ENCODE measurements at places on chromosomes 5 and 9.

- no peak for DNase-seq
These were observed 10.3 kb downstream of the TRIM32 start for GRCh38 chr9:116697362-116697761.

GRCh38 chr5:160961038-160961437 is 109.0 kb upstream of the ATP10B start:
- DNase-seq, result no peak

DNA sequence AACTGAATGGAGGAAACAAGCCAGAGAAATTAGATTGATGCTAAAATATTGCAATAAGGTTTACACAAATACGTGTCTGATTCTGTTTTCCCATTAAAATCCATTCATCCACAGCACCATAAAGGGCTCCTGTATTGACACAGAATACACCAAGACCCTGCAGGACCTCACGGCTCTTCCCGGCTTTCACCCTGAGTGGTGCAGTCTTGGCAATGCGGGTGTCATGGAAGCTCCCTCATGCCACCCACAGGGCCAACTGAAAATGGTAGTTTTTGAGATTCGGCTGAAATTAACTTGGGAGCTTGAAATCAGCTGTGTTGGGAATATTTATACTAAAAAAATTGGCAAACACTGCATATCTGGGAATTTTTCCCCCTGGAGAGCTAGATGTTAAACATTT is 17.3 kb upstream of the EXOC3 start:
- no peak for DNase-seq

- no peak for DNase-seq
These were observed 65.6 kb downstream of the GPR21 start for GRCh38 chr9:123099042-123099441.

- no peak for DNase-seq
These were observed 36.9 kb downstream of the PCSK5 start for GRCh38 chr9:75927356-75927755.

- no peak for DNase-seq
These were observed 2387.6 kb upstream of the WWC1 start for GRCh38 chr5:165903835-165904234.

GRCh38 chr5:143448518-143448917 is 45.0 kb upstream of the NR3C1 start:
- peak; percentile 37 for DNase-seq

DNA sequence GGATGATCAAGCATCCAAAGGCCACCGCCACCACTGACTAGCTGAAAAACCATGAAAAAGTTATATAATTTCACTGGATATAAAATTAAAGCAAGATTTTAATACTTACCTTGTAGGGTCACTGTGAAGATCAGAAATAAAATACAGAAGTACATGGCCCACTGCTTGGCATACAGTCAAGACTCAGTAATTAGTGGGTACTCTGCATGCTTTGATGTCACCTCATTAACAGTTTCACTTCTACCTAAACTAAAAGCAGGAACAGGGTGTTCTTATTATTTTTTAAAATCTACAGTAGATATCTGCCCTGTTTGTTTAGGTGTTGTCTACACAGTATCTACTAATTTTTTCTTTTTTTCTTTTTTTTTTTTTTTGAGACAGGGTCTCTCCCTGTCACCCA is 66.4 kb downstream of the NFIB start:
- no peak for DNase-seq

DNA sequence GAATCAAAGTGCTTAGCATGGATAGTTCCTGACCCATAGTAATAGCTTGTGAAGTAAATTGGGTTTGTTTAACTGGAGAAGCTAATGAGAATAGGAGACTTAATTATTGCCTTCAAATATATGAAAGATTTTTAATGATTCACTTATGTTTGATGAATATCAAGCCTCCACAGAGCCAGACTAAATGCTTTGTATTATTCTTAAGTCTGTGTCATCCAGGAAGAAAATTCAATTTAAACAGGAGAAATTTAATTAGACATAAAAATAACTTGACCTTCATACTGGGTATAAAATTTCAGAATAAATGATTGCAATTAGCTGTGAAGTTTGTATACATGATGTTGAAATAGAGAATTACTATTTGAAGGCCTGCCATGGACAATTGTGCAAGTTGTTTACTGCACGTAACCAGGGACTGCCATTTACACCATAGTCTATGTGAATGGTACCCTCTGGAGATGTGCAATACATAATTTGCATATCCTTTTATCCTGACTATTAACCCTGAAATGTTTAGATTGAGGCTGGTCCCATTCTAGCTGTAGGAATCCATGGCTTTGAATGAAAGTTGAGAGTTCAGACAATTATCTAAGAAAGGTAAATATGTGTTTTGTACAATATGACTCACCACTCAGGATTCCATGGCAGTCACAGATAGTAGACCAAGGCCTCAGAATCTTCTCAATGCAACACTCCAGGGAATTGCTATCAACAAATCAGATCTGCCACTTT is 133.5 kb upstream of the IL12B start:
- DNase-seq, result no peak

- no peak for DNase-seq
These were observed 7.4 kb downstream of the NPM1 start for GRCh38 chr5:171395042-171395441.

GRCh38 chr5:123429221-123429954 is 6.2 kb upstream of the CEP120 start:
- DNase-seq, result no peak

DNA sequence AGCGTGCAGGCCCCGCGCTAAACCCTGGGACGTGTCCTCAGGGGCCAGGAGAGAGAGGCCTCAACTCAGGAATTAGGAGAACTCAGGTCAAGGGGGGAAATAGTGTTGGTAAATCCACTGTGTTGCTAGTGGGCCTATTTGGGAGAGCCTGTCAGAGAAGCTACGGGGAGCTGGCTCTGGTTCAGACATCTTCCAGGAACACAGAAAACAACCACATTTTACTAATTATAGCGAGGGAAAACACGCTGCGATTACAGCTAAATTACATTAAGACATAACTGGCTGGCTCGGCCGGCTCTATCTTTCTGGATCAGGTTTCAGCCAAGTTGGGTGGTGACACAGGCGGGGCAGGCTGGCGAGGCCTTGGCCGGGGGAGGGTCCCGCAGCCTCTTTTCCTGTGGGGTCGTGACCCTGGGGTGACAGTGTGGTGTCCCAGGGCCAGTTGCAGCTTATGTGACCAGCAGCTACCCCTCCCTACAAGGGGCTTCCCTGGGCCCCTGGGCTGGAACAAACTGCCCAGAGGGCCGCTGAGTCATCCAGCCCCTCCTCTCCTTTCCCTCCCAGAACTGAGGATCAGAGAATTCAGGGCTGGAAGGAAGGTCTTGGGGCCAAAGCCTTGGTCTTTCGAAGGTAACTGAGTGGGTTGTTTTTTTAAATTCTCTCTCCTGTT is 75.1 kb downstream of the FGF18 start:
- DNase-seq, result no peak

DNA sequence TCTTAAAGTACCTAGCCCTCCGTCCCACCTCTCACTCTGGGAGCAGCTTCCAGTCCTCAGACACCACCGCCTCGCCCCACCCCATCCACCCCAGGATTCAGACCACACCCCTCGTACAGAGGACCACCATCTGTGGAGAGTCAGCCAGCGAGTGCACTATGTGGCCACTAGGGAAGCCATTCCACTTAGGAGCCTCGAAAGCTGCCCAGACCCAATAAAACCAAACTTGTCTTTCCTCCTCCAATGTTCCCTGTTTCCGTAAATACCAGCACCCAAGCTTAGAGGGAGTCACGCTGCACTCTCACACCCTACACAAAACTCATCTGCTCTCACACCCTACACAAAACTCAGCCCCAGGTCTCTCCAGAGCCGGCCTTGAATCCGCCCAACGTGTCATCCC is 1.9 kb downstream of the GCNT4 start:
- DNase-seq, result no peak

DNA sequence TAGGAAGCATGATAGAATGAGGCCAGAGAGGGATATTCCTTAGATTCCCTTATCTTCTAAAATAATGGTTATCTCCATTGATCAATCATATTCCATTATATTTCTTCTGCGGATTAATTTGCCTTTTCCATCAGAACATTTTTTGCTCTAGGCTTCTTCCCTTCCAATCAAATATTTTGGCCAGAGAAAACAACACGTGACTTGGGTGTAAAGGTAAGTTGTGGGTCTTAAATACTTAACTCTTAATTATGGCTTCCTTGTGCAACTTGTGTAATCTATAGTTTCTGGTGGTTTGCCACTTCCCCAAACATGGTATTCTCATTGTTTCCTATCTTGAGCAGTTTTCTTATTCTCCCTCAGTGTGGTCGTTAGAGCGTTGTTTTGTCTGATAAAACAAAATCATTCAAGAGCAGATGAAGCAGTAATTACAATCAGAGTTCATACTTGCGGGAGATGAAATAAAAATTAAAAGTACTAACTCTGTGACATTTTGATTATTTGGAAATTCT is 889.3 kb downstream of the MAT2B start:
- no peak for DNase-seq

DNA sequence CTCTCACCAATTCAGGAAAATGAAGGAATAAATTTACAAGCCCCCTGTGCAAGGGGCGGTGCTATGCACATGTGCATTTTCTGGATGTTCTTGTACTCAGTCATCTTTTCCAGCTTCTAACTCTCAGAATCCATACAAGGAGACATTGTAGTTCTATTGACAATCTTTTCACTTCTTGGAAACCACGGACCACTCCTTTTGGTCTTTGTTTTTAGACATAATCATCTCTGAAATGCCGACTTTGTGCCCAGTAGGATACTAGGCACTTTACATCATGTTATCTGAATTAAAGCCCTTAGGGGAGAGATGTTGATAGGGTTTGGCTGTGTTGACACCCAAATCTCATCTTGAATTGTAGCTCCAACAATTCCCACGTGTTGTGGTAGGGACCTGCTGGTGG is 322.6 kb upstream of the WWC1 start:
- DNase-seq, result no peak

GRCh38 chr9:105067895-105068580 is 140.1 kb upstream of the ABCA1 start:
- DNase-seq, result no peak

DNA sequence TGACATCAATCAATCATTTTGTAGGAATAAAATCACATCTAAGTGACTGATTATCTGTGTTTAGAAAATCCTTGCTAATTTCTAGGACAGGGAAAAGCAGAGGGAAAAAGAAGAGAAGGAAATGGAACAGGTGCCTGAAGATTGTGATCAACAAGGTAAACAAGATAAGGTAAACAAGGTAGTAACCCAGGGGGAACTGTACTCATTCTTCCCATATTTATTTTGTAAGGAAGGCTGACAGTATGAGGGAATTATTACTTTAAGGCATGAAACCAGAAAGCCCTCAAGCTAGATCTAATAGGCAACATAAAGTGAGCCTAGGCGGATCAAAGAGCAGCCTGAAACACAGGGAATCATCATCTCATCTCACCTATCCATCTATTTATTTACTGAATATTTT is 231.1 kb downstream of the MLLT3 start:
- no peak for DNase-seq

DNA sequence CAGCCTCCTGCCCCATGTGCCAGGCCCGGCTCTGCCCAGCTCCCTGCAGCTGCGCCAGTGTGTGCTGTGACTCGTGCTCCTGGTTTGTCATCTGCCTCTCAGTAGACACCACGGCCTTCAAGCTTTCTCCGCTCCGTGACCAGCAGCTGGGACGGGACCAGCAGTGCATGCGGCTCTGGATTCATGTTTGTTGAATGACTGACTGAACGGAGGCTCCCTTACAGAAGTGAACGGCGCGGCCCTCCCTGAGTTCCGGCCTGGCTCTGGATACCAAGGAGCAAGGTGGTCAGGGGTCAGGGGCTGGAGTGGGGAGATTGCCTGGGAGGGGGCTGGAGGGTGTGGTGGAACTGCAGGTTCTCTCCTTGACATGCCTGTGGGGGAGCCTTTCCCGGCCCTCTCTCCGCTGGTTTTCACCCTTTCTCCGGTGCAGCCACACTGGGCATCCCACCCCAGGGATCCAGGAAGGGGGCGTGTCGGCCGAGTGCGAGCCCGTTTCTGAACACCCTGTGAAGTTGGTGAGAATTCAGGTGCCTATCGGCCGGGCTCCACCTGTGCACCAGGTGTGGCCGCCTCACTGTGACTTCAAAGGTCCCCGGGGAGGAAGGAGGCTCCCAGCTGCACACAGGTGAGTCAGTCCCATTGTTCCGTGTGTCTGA is 11.1 kb upstream of the CEP72 start:
- no peak for DNase-seq

- no peak for DNase-seq
These were observed 67.7 kb downstream of the NDFIP1 start for GRCh38 chr5:142176255-142176654.

DNA sequence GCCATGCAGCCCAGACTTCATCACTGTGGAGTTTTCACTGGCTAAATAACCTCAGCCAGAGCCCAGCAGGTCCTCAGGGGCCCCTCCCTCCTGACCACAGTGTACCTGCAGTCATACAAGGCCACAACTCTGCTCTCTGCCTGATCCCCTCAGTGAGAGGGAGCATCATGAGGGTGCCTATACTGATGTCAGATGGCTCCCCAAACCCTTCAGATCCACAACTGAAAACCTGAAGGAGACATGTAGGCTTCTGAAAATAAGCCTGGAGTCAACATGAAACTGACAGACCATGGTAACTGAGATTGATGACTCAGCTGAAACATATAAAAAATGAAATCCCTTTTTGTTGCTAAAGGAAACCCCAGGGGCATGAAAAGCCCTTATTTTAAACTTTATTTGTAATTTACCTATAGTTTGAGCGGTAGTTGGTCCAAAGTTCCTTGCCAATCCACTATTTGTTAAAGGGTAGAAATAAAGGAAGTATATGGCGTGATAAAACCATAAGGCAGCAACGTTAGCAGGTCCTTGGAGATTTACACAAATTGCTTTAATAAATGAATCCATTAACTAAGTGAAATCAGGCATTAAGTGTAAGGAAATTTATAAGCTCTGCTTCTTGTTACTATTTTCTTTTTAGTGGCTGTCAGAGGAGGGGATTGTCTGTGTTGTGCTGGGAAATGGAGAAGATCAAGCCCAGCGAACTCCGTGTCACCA is 68.3 kb downstream of the FGF1 start:
- no peak for DNase-seq

All from CD4-positive, alpha-beta T cell treated with Interleukin-4 for 1 hour (primary cell).